Activated naive CD8-positive, alpha-beta T cell treated with anti-CD3 and anti-CD28 coated beads, Interleukin-2, amount 50 U/mL, for 16 hours (primary cell): ENCODE measurements at places on chromosomes 7 and 10.

DNA sequence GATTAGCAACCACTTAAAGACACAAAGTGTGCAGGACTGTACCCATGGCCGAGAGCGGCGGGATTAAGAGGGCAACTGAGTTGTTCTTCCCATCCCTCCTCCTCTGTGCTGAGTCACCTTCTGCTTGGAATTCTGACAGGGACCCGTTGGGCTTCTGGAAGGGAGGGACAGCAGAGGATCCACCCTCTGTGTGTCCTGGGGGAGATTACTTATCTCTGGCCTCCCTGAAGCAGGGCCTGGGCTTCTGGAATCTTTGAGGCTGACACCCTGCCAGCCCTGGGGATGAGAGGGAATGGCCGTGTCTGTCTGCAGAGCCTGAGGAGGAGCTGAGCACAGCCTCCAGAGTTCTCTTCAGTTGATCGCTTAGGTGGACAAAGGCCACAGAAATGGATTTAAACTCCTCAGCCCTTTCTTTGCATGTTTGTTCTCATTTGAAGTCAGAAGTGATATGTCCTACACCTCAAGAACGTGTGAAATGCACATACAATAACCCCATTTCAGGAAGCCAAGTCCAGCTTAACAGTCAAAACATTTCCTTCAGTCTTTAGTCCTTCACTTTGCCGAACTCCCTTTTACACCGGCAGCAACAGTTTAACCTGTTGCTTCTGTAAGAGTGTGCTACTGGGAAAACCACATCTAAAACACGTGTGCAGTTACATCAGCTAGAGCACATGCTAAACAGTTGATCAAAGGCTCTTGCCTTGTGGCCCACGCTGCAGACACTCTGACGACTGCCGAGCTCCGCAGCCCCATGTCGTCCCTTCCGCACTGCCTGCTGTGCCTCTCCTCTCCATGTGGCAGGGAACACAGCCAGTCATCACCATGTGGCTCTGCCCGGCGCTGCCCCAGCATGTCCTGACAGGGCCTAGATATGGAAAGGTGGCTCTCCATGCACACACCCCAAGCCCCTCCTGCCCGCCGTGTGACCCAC, 55.7 kb downstream of the IKZF1 start:
- peak; percentile 59 for DNase-seq

- DNase-seq: no peak
Measured at GRCh38 chr10:66586897-66587679, 338.7 kb upstream of the LRRTM3 start.

DNA sequence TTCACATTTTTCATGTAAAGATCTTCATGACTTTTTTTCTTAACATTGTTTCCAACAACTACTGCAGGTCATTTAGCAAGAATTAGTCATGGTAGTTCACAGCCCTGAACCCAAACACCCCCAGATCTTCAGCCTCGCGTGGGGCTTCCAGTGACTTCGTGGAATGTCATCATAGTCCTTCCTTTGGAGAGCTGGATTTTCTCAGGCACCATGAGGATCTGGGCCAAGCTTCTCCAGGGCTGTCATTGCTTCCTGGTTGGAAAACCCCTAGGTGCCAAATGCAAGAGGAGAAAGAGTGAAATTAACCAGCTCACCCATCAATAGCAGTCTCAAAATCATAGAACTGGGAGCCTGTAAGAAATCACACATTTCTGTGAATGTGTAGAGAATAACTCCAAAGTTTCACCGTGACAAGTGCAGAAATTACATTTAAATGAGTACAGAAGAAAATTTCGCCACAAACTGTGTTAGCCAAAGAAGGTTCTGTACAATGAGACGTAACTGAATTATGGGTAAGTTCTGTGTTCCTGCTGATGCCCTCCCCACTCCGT, 175.4 kb downstream of the CELF2 start:
- no peak for DNase-seq

GRCh38 chr10:127983344-127984100, 76.6 kb downstream of the PTPRE start:
- no peak for DNase-seq

DNA sequence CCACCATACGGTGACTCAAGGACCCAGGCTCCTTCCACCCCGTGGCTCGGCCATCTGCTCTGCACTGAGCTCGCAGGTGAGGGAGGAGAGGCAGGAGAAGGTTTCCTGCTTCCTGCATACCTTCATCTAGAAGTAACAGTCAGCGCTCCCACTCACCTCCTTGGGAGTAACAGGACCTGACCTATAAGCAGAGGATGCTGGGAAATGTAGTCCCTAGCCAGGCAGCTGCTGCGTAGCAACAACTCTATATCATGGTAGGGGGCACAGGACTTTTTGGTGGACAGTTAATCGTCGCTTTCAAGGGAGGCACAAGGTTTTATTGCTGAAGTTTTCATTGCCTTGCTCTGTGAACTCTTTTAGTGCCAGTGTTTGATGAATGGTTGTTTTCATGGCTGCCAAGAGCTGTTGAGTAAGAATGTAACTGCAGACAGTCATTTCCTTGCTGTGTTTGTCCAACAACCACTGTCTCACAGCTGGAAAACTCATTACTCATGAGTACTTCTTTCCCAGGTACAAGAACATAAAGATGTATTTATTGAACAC, 10.2 kb upstream of the ZFYVE27 start:
- no peak for DNase-seq

DNA sequence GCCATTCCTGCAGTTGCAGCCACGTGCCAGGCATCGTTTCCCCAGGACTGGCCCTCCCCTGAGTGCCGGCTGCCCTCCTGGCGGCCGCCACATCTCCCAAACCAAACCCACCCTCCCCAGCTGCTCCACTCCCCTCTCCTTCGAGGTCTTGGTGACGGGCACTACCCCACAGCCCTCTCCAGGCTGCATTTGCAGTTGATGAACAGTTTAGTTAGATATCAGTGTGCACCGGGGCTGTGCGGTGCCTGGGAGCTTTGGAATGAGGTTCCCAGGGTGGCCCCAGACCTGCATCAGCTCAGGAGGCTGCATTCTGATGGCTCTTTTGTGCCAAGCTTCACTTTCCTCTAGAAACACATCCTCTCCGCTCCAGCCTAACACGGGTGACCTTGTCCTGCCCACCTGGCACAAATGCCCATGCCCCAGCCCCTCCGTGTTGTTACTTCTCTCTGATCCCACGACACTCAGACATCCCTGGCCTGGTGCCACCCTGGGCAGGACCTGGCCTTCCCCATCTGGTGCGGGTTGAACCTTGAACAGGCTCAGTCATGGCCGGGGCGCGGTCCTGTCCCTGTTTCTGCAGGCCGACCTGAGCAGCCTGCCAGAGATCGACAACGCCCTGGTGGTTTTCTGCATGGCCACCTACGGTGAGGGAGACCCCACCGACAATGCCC, 14.5 kb downstream of the TMEM120A start:
- no peak for DNase-seq

DNA sequence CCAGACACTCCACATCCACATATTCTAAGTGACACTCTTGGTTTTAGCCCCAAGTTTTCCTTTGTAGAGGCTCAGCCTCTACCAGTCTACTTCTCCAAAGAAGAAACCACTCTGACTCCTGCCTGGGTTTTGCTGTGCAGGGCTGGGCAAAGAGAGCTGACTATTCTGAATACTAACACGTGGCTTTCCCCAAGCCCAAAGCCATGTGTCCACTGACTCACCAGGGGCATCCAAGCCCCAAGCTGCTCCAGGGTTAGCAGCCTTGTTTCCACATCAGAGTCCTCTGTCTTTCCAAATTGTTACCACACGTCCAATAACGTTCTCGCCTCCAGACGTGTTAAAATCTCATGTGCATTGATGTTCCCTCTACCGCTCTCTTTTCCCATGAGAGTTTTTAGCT, 8.7 kb downstream of the GALNTL5 start:
- DNase-seq: no peak

- no peak for DNase-seq
Measured at GRCh38 chr10:34540492-34540891, 274.6 kb downstream of the PARD3 start.

- DNase-seq: no peak
Measured at GRCh38 chr10:52011118-52011517, 303.0 kb upstream of the DKK1 start.

DNA sequence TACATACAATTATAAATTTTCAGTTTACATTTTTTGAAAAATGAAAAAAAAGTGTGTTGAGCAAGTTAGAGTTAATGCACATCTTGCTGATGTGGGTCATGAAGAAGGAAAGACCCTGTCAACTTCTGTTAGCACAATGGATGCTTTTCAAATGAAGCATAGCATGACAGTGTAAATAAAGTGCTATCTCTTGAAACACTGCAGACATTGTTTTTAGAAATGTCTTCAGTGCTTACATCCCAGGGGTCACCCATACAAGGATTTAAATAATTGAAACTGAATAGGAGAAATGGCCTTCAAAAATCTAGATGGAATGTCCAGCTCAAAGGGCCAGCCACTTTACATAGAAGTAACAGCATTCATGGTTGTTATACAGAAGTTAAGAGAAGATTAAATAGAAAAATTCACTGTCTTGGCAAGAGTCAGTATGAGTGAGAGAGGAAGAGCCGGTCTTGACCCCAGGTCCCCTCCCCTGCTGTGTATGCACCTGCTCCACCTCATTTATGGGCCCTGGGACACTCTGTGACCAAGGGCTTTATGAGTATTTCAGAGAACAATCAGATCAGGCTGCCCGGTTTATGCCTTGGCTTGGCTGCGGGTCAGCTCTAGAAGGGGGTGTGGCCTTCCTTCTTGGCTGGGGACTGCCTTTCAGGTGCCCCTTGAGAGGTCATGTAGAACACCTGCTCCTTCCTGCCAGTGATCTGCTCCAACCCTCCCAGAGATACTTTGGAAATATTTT, 237.7 kb upstream of the TMEM72 start:
- DNase-seq: no peak
